ENCODE measurements at places on chromosomes 3 and 15. TPM values are rescaled to one million over a fixed set of nuclear protein-coding genes. Genes with fewer than 3 reads are reported as not detected.

DNA sequence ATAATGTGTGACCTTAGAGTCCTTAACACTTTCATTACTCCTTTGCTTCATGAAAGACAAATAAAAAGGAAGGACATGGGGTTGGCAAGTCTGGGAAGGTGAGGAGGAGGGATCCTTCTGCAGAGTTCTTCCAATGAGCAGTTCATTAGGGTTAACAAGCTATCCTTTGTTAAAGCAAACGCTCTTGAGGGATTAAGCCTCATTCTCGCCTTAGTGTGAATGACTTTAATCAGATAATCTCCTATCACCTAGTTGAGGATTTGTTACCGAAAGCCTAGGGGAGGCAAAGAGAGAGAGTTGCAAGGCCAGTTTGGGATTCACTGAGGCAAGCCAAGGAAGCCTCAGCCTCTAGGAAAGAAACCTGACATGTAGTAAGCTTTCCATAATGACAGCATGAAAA lies 7.4 kb upstream of the MBNL1 start:
- no peak for DNase-seq
- peaks cover 39% of the 10 kb centered on the region for H3K4me1 ChIP-seq
- no peak overlapping the region for H3K4me3 ChIP-seq
- no peaks in the 10 kb centered on the region for H3K27me3 ChIP-seq

GRCh38 chr15:70172566-70173225 lies 75.0 kb upstream of the TLE3 start:
- no peak for DNase-seq
- no peaks in the 10 kb centered on the region for H3K27me3 ChIP-seq
- H3K36me3 ChIP-seq: no peaks in the 10 kb centered on the region
- no peak overlapping the region for H3K4me3 ChIP-seq
- H3K4me1 ChIP-seq: no peaks in the 10 kb centered on the region
- H3K27ac ChIP-seq: no peak overlapping the region

Gene CCR3
- total RNA-seq: not detected

DNA sequence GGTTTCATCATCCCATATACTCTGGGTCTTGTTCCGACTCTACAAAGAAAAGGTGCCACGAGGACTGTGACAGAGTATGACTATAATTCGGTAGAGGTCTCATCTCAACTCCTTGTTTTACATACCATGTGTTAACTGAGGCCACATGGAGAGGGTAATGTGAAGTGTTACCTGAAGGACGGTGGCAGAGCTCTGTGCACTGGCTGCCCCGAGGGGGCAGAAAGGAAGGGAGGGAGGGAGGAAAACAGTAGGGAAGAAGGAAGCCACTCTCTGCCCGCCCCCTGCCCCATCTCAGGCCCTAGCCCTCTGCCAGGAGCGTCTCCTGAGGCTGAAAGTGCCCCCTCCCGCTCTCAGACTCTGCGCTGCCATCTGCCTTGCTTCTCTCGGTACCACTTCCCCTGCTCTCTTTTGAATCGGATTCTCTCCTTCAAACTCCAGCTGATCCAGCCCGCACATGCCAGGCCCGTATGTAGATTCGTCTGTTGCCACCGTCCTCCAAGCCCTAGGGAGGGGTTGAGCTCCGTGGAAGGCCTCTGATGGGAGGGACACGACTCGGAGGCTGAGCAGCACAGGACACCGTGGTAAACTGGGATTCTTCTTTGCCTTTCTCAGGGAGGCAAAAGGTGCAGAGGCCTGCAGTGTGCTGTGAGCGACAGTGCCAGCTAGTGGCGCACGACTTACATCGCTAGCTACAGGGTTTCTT lies 70.5 kb upstream of the ATP10A start:
- H3K4me1 ChIP-seq: peaks cover 7% of the 10 kb centered on the region
- DNase-seq: peak; percentile 70
- H3K27me3 ChIP-seq: peaks cover 5% of the 10 kb centered on the region

All from heart right ventricle (tissue), 16 donors.